ENCODE measurements at places on chromosomes 7 and 10. TPM values are rescaled to one million over a fixed set of nuclear protein-coding genes. Genes with fewer than 3 reads are reported as not detected.

DNA sequence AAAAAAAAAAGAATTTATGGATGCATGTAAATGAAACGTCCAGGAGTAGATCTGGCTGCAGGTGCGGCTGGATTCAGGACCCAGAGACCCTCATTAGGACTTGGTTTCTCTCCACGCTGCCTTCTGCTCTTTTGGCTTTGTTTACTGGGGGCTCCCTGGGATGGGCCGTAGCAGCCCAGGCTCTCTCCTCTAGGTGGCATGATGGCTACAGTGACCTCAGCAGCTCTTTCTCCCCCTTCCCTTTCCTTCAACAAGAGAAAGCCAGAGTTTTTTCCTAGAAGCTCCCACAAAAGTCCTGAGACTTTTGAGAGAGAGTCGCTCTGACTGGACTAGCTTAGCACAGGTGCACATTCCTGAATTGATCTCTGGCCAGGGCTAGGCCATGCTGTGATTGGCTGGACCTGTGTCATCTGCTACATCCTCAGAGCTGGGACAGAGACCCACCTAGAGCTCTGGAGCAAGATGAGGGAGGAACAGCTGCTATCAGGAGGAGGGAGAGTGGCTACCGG, 67.8 kb upstream of the PDCD4 start:
- DNase-seq, result peak; percentile 31

DNA sequence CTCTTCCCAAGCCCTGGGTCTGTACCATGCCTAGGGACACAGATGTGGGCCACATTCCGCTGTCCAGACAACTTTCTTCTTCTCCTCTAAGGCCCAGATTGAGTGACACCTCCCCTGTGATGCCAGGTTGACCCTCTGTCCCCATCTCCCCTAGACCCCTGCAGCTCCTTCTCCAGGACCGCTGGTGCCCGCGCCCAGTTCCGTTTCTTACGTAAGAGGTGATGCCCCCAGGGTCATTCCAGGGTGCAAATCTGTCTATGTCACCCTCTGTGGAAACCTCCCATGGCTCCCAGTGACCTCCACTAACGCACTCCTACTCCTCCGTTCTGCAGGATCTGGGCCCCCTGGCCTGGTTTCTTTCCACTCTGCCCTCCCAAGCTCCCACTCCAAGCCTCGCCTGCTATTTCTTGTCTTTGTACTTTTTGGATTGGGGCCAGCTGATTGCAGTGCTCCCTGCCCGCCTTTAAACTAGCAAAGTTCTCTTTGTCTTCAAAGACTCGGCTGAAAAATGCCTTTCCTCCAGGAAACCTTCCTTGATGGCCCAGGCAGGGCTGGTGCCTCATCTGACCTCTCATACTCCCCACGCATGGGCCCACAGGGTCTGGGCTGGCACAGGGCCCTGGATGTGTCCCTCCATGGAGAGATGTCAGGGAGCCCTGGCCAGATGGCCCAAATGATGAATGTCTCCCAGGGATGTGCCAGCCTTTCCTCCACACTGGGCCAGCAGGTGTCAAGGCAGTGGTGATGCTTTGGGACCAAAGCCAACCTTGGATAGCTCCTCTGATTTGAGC, 21.3 kb upstream of the ELN start:
- DNase-seq, result no peak

DNA sequence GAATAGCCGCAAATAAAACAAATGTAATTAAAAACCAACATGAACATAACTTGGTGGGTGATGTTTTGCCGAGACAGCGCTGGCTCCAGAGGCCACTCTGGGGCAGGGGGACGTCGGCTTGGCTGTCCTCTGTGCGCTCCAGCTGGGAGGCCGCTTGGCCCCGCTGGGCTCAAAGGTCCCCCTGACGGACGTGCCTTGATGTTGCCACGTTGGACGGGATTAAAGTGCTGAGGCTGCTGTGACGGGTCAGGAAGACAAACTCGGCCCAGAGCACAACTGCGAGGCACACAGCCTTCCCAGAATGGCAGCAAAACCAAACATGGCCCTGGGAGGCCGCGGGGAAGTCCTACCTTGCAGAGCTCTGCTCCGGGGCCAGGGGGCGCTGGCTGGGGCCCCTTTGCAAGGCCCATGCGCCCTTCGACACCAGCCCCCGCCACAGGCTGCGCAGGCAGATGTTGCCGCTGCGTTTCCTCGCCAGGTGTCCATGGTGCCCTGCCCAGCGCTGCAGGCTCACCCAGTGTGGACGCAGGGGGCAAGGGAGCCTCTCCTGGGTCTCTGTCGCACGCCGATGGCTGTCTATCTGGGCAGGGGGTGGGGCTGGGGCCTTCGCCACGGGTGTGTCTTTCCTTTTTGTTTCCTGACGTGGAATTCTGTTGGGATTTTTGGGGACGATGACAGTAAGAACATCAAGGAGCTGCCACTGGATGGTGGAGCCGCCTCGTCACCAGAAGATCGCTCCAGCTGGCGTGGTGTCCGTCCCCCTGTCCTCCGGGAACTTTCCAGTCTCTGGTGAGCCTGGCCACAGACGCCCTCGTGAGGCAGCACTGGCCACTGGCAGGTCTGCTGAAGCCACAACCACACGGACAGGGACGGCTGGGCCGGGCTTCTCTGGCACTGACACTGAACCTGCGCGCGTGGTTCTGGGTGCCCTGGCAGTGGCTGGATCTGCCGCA, 99.6 kb upstream of the DIP2C start:
- no peak for DNase-seq

DNA sequence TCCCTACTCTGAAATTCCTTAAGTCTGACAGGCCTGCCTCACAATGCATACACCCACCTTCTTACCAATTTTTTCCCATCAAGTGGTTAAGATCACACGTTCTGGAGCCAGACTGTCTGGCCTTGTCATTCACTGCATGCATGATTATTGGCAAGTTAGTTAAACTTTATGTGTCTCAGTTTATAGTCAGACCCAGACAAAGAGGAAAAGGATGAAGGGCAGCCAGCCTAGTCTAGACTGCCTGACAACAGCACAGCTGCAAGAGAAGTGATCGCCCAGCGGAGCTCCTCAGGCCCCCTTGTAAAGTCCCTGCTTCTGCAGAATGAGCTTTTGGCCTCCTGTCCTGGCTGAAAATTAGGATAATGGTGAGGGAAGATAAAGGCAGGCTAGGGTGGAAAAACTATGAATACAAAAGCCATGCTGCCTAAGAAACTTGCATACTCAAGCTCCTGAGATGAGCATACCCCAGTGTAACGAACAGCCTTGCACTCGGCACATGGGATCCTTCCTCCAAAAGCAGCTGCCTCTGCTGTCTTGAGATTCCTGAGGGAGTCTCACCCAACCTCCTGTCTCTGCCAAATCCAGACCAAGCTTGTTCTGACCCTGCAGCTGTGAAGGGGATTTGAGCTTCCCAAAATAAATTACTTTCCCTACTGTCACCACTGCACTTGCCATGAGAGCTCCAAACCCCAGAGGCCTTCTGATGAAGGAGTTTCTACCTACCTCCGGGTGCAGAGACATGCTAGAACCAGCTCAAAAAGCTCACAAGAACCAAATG, 26.7 kb upstream of the MRLN start:
- DNase-seq, result no peak

GRCh38 chr7:44994877-44995554, 5.0 kb upstream of the CCM2 start:
- DNase-seq, result peak; percentile 55

DNA sequence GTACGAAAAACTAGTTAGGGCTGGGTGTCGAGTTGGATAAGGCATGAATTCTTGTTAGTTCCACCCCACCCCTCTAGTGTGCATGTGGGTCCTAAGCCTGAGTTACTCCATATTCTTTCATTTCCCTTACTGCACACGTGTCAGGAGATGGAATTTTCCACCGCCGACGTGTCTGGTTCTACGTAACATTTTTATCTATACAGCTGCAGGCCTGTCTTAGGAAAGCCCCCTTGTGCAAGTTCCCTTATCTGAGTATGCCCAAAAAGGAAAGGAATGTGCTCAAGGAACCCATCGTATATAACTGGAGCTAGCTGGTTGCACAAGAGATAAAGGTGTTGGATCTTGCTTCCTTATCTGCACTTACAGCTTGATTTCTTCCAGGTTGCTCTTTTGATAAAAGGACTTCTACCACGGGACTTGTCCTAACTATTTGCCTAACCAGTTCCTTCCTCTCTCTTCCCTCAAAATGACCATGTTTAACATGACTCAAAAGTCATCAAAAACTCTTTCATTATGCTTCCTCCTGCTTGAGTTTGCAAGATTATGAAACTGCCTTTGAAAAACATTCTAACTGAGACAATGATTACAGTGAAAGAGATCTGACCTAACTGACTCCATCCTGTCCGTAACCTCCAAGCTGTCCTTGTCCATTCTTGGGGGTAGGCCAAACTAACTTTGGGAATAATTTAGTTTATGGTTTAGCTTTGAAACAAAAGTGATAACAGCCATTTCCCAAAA, 181.4 kb downstream of the AKR1D1 start:
- no peak for DNase-seq

GRCh38 chr7:147013825-147014224, 897.2 kb downstream of the CNTNAP2 start:
- DNase-seq, result no peak

GRCh38 chr10:12534824-12535223, 185.5 kb downstream of the CAMK1D start:
- DNase-seq, result no peak

DNA sequence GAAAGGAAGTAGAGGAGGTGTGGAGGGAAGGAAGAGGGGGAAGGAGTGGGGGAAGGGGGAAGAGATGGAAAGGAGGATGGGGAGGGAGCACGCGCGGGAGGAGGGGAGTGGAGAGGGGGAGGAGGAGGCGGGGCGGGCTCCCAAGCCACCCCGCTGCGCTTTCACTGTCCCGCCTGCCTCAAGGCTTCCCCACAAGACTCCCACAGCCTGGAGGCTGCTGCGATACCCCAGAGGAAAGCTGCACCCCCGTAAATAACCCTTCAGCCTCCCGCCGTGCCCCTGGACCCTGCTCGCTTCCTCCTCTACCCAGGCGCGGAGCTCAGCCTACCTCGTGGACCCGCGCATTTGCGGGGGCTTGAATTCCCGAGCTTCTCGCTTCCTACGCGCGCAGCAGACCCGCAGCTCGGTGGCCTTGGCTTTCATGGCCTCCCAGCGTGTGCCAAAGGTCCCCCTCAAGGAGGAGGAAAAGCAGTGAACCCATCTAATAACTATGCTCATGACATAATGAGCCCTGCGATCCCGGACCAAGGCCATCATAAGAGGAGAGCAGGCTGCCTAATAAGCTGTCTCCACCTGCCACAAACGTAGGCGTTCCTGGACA, at the start of gene C10orf67:
TSS of gene C10orf67 (minus strand) at position 557 of the 601 bp plus-strand sequence. CDS start at position 534, 23 bp downstream.
- peak; percentile 51 for DNase-seq

GRCh38 chr10:79475877-79476276, 30.5 kb upstream of the ZCCHC24 start:
- DNase-seq, result no peak

DNA sequence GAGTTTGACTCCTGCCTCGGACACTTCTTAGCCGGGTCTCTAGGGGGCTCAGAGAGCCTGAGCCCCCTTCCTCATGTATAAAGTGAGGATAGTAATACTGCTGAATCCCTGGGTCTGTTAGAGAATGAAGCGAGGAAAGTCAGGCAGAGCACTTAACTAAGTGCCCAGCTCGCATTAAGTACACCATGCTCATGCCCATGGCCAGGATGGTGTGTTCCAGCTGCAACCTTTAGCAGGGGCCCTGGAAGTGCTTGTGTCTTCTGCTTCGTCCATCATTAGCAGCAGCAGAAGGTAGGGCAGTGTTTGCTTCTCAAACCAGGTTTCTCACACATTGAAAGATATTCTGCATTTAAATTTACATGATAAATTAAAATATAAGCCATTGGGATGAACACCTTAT, 27.3 kb upstream of the WDFY4 start:
- no peak for DNase-seq

- no peak for DNase-seq
Observed at GRCh38 chr10:87860156-87860795, 3.1 kb downstream of the KLLN start.

DNA sequence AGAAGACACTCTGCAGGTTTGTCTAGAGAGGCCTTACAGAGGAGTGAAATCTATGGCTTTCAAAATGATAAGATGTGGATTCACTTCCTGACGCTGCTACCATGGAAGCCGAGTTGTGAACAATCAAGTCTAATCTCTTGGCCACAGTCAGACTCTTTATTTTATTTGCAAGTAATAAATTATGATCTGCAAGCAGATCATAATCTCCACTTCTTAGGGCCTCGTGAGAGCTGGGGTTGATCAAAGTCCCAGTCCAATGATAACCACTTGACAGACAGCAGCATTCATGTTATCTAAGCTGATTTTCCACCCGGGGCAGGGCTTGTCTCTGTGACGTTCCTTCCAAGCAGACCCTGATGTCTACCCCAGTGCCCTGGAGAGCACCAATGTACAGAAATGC, 776.4 kb upstream of the AUTS2 start:
- DNase-seq, result no peak

GRCh38 chr10:50541921-50542320, 81.8 kb downstream of the SGMS1 start:
- DNase-seq, result no peak

DNA sequence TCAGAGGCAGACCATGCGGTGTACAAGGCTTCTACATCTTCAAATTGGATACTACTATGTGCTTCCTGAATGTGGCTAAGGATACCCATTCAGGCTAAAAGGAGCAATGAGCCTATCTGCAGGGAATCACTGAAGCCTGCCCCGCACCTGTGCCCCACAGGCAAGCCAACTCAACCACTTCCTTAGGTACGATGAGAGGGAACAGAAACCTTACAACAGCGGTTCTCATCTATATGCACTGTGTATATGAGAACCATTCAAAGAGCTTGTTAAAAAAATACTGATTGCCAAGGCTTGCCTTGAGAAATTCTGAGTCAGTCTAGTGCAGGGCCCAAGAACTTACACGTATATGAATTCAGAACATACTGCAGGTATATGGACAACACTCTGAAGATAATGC, 679.6 kb downstream of the PARD3 start:
- DNase-seq, result no peak

- no peak for DNase-seq
Observed at GRCh38 chr7:148620749-148621359, 30.3 kb downstream of the C7orf33 start.

DNA sequence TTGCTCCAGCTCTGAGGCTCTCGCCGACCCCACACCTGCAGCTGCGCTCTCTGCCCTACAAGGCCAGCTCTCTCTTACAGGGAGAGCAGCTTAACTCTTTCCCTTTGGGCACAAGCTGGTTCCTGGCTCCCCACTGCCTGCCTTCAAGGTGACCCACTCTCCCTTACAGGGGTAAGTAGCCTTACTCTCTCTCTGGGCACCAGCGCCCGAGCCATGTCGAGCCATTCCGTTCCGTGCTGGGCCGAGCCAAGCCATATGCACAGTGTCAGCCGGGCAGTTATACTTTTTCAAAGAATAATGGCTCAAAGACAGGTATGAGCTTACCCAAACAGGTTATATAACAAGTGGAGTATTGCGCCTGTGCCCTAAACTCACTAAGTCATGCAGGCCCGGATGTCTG, 44.6 kb downstream of the VIM start:
- no peak for DNase-seq

GRCh38 chr7:7426676-7427075, 109.0 kb downstream of the COL28A1 start:
- DNase-seq, result no peak

Gene NEURL1
- total RNA-seq, result 0.95 TPM

Gene ITIH5
- not detected for total RNA-seq

Gene PRDX3
- 12.5 TPM for total RNA-seq

Gene CACUL1
- total RNA-seq, result 45.4 TPM

Gene IL6
- 1.7 TPM for total RNA-seq

Gene TNS3
- total RNA-seq, result 2.9 TPM

Gene PHYHIPL
- total RNA-seq, result not detected

Gene THSD7A
- not detected for total RNA-seq

Gene PTN
- total RNA-seq, result not detected

Gene MPP7
- 21.0 TPM for total RNA-seq

Gene CPA2
- not detected for total RNA-seq

Gene SGCE
- 0.65 TPM for total RNA-seq

Measured in natural killer cell (primary cell).